H9 (cell line): ENCODE measurements at places on chromosomes 1 and 21.

- DNase-seq: no peak
Observed at GRCh38 chr1:207076181-207076955, 12.3 kb upstream of the C4BPB start.

DNA sequence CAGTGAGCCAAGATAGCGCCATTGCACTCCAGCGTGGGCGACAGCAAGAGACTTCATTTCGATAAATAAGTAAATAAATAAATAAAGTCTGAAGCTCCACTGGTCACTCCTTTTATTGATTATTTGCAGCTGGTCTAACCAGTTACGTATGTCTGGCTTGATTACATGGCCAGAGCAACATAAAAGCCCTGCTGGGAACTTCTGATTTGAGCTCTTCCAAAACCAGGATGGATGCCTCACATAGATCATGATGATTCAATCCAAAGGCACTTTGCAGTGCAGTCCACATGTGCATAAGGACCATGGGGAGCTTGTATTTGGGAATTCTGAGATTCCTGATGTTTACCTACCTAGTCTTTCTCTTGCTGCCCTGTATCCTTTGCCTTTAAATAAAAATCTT, 24.0 kb downstream of the NSUN4 start:
- DNase-seq: no peak

DNA sequence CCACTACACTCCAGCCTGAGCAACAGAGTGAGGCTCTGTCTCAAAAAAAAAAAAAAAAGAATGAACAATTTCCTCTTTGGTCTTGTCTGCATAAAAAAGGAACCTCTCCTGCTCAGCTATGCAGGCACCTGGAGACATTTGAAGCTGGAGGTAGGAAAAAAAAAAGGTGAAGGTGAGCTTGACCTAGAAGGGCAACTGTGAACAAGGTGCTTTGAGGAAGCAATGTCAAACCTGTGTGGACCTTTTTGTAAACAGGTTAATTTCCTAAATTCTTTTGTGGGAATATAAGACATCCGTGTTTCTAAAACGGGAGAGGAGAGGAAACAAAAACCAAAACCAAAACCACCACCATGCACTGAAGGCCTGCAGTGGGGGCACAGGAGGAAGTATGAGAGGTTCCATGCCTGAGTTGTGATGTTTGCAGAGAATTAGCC, 77.5 kb downstream of the SLC45A1 start:
- DNase-seq: no peak

DNA sequence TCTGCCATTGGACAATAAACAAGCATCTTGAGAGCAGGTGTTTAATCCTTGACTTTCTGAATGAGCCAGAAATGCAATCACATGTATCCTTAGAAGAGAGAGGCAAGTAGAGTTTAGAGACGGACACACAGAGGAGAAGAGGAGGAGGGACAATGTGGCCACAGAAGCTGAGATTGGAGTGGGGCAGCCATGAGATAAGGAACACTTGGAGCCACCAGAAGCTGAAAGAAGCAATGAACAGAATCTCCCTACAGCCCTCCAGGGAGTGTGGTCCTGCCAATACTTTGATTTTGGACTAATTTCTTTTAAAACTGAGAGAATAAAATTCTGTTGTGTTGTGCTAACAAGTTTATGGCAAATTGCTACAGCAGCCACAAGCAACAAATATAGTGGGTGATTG, 141.0 kb downstream of the ATP6V1G3 start:
- no peak for DNase-seq

GRCh38 chr1:44015206-44015605, 16.1 kb downstream of the SLC6A9 start:
- DNase-seq: no peak
